ENCODE measurements at places on chromosomes 6 and 20.
A peak's percentile ranks its signal among the peaks of the same experiment; 100 is the strongest.

DNA sequence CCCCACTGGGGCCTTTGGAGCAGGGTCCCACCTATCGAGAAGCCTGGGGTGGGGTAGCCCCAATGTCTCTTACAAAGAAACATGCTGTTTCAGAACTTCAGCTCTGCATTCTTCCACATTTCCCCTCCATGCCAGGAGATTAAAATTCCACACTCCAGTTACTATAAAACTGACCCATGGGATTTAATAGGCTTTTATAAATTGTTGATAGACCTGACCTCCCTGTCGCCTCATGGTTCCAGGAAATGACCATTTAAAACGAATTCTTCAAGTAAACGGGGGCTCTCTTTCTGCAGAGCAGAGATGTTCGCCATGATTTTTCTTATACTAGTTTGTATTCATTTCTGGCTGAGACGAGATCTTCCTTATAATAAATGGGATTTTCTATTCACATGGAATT is 19.3 kb downstream of the RIN2 start:
- DNase-seq = no peak

DNA sequence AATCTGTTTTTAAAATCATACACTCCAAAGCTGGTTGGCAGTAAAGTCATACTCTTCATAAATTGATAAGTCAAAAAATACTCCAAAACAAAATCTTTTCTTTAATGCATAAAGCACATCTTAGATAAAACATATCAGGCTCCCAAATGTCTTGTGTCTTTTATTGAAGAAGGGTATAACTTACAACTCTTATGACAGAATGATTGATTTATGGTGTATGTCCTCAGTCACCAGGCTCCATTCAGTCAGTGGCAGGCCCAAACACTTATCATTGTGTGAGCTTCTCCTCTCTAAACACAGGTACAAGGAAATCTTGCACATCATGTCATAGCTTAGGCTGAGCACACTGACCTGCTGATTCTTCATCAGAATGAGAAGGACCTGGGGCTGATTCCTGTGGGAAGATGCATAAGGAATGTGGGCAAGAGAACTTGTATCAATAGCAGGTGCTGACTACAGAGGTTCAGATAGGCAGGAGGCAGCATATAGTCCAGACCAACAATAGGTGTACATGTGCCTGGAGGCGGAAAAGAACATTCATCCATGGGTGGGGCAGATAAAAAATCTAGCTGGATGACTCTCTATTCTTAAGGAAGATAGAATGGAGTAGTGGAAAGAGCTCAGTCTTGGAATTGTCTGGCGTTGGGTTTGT is 1.9 kb downstream of the CALHM5 start:
- DNase-seq = no peak

GRCh38 chr20:47263465-47264084 is 92.9 kb downstream of the ZMYND8 start:
- DNase-seq = no peak

- no peak for DNase-seq
Observed at GRCh38 chr6:44833248-44833647, 445.7 kb downstream of the CDC5L start.

- DNase-seq = peak; percentile 19
Observed at GRCh38 chr6:55568808-55569439, 10.1 kb downstream of the HMGCLL1 start.

DNA sequence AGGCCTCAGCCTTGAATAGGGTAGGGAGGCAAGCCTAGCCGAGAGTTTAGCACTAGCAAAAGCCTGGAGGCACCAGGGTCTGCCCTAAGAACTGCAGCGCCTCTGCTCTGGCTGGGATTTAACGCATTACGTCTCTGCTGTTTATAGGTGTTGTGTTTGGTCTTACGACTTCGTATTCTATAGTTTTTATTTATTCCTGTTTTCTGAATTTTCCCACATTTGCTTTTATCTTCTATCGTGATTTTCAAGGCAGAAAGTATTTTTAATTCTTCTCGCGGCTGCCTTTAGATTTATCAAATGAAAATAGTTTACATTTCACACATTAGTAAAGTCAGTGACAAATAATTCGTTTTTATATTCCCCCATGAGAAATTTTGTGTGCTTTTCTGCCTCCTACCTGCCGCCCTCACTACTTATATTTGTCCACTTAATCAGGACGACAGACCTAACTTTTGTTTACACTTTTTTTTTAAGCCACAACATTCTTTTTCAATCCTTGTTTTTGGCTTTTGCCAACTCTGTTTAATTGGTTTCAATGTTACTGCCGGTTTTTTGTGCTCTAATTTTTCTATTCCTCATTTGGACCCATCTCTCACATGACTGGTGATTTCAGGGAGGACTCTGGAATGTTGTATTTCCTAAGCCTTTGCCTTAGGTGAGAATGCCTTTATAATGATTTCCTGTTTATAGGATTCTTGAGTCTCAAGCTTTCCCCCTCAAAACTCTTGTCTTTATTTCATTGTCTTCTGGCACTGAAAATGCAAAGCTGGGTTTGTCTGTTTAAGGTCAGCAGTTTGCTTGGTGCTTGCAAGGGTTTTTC is 1.3 kb upstream of the LZTS3 start:
- DNase-seq = no peak

- DNase-seq = peak; percentile 68
Observed at GRCh38 chr20:17611540-17612286, 41.8 kb downstream of the DSTN start.

GRCh38 chr20:53891306-53891894 is 179.0 kb downstream of the BCAS1 start:
- no peak for DNase-seq

GRCh38 chr20:20657092-20657491 is 55.4 kb downstream of the RALGAPA2 start:
- no peak for DNase-seq

DNA sequence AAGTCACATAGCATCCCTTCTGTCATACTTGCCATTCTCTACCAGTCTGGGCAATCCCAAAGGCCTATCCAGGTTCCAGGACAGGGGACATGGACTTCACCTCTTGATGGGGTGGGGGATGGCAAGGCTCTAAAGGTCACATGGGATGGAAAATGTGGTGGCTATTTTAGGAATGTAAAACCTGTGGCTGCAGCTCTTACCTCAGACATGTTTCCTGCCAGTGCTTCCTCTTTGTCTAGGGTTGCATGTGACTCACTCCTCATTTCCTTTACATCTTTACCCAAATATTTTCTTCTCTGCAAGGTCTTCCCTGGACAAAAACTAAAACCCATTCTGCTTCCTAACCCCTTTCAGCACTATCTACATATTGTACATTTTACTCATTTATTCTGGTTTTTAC is 135.7 kb downstream of the BTBD3 start:
- DNase-seq = no peak

DNA sequence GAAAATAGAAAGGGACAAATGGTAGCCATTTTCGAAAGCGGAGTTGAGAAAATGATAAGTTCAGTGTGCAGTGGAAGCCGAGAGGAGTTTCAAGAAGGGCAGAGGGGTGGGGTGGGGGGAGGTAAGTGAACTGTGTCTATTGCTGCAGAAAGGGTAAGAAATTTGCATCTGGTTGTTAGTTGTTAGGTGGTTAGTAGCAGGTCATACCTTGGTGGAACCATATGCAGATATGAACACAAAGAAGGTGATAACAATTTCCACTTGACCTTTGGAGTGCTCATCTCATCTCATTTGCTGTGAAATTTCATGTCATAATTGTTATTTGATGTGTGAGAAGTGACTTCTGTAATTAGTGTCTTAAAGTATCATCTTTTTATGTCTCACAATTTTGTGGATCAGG is 288.2 kb downstream of the QKI start:
- DNase-seq = no peak

GRCh38 chr20:36821964-36822437 is 48.4 kb upstream of the DSN1 start:
- DNase-seq = no peak

- no peak for DNase-seq
Observed at GRCh38 chr20:53896647-53897046, 173.7 kb downstream of the BCAS1 start.

DNA sequence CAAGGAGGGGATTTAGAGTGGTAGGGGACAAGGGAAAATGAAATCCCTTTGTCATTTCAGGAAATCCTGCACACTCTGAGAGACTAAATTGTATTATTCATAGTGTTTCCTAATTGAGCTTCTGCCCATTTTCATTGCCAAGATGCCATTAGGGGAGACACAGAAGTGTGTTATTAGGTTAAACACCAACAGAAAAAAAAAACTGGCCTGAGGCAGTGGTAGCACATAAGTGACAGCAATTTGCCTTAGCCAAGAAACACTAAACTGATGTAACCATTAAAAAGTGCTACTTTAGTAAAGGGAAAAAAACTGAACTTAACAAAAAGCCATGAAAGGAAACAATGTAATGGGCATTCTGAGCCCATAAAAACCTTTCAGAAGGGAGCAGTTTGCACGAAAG is 270.5 kb upstream of the PLN start:
- DNase-seq = no peak

- no peak for DNase-seq
Observed at GRCh38 chr6:144824018-144824417, 538.9 kb downstream of the UTRN start.

- DNase-seq = no peak
Observed at GRCh38 chr6:150090328-150090727, 21.4 kb upstream of the ULBP3 start.

DNA sequence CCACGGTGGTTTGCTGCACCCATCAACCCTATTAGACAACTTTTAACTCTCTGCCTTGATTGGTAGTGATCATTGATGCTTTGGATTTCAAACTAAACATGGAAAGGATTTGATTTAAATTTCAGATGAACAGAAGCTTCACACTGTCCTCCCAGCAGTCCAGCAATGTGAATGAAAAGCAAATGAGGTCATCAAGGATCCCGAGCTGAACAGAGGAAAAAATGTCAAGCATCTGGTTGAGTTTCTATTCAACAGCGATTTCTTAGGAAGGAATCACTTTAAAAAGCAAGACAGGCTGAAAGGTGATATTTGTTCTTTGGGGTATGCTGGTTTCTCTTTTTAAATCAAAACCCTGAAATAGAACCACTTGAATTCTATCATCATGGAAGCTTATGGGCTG is 10.6 kb upstream of the SAMD3 start:
- no peak for DNase-seq

GRCh38 chr6:77063494-77063893 is 399.8 kb downstream of the HTR1B start:
- no peak for DNase-seq

DNA sequence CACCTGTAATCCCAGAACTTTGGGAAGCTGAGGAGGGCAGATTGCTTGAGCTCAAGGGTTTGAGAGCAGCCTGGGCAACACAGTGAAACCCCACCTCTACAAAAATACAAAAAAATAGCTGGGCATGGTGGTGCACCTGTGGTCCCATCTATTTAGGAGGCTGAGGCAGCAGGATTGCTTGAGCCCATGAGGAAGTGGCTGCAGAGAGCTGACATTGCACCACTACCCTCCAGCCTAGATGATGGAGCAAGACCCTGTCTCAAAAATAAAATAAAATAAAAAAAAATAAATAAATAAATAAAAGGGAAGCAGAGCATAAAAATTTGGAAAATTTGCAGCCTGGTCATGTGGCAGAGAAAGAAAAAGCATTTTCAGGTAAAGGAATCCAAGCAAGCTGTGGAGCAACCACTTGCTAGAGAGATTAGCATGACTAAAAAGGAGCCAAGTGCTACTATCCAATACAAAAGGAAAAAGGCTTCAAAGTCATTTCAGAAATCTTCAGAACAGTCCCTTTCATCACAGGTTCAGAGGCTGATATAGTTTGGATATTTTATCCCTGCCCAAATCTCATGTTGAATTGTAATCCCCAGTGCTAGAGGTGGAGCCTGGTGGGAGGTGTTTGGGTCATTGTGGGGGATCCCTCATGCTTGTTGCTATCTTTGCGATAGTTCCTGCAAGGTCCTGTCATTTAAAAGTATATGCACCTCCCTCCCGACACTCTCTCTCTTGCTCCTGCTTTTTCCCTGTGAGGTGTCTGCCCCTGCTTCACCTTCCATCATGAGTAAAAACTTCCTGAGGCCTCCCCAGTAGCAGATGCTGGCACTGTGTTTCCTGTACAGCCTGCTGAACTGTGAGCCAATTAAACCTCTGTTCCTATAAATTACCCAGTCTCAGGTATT is 11.2 kb upstream of the TTK start:
- no peak for DNase-seq

- no peak for DNase-seq
Observed at GRCh38 chr6:12939314-12939713, 222.7 kb downstream of the PHACTR1 start.

GRCh38 chr6:119310486-119311036 is 39.0 kb downstream of the MAN1A1 start:
- DNase-seq = no peak
